ENCODE measurements at places on chromosomes 2 and 18.

DNA sequence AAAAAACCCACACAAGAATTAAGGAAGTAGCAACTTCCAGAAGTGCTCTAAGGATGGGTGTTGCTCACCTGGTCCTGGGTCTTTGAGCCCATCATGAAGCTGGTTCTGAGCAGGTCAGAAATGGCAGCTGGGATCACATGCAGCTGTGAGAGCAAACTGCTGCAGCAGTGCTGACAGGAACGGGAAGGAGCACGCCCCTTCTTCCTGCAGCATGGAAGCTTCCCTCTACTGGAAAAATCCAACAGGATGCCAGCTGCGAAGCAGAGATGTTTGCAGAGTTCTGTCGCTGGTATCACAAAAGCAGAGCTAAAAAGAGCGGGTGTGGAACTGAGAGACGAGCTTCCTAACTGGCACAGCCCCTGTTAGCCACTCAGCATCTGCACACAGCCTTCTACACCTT is 33.7 kb downstream of the EIF4E2 start:
- no peak for DNase-seq

GRCh38 chr18:45551142-45551815 is 64.0 kb upstream of the SLC14A2 start:
- no peak for DNase-seq

- DNase-seq = no peak
These were observed 32.5 kb downstream of the KCNS3 start for GRCh38 chr2:17910980-17911379.

GRCh38 chr2:9897846-9898245 is 53.6 kb upstream of the GRHL1 start:
- peak; percentile 35 for DNase-seq

- peak; percentile 59 for DNase-seq
These were observed 112.1 kb upstream of the MGAT5 start for GRCh38 chr2:134141598-134142340.

DNA sequence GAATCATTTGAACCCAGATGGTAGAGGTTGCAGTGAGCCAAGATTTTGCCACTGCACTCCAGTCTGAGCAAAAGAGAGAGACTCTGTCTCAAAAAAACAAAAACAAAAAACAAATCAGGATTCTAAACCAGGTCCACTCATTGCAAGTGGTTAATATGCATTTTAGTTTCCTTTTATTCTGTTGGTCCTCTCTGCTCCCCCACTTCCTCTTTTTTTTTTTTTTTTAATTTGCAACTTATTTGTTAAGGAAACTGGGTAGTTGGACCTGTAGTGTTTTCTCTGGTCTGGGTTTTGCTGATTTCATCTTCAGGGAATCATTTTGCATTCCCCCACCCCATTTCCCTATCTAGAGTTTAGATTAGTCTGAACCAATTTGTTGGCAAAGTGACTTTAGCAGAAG is 14.0 kb downstream of the FER1L5 start:
- no peak for DNase-seq

DNA sequence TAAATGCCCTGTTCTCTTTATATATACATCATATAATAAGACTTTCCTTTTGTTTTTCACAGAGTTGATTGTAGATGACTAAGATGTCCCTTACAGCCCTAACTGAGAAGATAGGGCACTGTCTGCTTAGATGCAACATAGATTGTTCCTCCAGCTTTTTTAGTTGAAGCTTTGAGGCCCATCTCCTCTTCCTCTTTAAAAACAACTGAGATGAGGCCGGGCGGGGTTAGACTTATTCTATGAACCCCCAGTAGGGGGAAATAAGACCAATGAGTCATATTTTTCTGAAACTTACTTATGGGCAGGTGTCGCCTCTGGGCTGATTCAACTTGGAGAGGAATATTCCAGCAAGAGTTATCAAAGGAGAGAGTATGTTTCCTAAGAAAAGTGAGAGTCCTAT is 84.6 kb downstream of the FBXO15 start:
- DNase-seq = no peak

GRCh38 chr2:54839461-54840255 is 116.2 kb downstream of the EML6 start:
- no peak for DNase-seq

GRCh38 chr2:186554429-186554828 is 35.4 kb upstream of the ITGAV start:
- no peak for DNase-seq

DNA sequence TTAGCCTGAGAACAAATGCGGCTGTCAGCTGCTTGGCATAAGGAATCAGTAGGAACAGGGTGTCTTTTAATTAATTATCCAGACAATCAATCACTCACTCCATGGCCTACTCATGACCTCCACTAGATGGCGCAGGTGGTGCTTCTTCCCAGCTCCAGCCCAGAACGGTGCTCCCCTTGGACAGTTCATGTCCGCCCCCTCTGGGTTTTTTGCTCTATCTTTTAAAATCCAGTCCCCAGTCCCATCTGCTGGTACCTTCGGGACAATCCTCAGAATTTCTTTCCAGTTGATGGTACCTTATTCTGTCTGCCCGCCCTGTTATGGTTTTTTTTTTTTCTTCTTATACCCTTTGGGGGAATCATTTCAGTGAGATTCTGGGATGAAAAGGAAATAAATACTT is 99.8 kb downstream of the CACNB4 start:
- peak; percentile 87 for DNase-seq

- DNase-seq = no peak
These were observed 34.2 kb downstream of the RAB12 start for GRCh38 chr18:8643326-8643878.

DNA sequence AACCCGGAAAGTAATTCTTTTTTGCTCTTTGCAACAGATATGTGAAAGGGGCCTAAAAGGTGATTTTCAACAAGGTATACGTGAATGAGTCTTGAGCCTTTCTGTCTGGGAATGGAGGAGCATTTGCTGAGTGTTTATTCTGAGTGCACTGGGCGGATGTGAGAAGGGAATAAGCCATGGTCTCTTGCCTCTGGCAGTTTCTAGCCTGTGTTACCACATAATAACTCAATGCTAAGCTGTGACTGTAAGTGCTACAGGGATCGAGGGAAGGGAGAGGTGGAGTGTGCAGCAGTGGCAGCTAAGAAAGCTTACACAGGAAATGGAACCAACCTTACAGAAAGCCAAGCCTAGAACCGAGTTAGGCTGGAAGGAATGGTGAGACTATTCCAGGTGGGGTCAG is 444.3 kb downstream of the SLC4A3 start:
- DNase-seq = no peak
